ENCODE measurements at places on chromosomes 13 and 19.
A peak's percentile ranks its signal among the peaks of the same experiment; 100 is the strongest.

- DNase-seq = no peak
These were observed 205.1 kb upstream of the STARD13 start for GRCh38 chr13:33490461-33491327.

DNA sequence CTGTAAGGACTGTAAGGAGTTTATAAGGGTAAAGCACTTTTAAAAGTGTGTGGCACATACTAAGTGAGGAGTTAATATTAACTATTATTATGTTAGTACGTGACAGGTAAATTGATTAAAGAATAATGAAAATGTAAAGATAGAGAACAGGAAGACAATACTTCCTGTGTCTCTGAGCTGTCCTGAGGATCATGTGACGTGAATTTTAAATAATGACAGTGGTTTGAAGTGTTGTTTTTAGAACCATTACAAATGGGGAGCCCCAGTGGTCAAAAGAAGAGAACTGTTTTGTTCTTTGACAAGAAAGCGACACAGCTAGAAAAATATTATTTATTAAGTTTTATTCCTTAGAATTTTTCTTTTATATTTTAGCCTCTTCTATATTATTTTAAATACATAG lies 241.2 kb upstream of the STARD13 start:
- no peak for DNase-seq

DNA sequence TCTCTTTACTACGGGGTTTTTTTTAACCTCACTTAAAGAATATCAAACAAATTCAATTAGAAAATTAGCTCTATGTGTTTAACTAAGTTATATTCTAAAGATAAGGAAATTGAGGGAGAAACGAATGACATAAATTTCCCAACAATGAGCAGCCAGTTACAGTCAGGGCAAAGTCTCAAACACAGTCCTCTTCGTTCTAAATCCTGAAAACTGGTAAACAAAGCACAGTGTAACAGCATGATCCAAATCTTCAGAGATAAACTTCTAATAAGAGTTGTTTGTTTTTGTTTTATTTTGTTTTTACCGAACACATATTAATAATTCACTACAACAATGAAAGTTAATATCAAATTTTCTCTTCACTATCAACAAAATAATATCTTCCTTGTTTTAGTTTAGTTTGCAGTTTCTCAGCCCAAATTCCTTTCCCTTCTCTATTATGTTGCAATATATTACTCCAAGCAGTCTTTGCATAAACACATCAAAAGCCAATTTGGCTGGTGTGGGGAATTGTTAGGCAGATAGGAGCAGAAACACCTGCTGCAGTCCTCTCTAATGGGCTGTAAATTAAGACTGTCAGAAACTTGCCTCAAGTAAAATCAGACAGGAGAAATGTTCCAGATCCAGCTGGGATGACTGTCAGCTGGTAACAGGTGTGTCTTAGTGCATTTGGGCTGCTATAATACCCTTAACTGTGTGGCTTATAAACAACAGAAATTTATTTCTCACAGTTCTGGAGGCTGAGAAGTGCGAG lies 106.5 kb upstream of the SGCG start:
- DNase-seq = peak; percentile 77

DNA sequence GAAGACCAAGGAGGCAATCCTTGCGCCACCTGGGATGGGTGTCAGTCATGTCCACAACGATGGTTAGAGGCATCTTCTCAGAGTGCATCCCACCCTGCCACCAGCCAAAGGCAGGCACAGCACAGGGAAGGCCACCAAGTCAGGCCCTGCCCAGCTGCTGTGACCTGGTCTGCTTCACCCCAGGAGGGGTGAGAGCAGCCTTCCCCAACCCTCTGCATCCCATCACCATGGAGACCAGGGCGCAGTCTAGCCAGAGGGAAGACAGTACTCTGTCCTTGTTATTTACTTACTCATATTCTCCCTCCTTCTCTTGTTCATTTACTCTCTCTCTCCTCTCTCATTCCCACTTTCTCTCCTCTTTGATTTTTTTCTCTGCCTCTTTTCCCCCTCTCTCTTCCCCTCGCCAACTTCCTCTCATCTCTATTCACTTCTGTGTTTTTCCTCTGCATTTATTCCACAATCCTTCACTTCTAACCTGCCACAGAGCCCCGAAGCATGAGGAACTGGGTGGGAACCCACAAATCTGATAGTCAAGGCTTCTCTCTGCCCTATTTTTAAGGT lies 749.4 kb downstream of the UQCRFS1 start:
- no peak for DNase-seq
